CD14-positive monocyte (primary cell): ENCODE measurements at places on chromosomes 5 and 9.
A peak's percentile ranks its signal among the peaks of the same experiment; 100 is the strongest.

GRCh38 chr5:179126506-179126991 is 66.4 kb downstream of the ZNF354C start:
- no peaks in the 10 kb centered on the region for H3K36me3 ChIP-seq
- no peaks in the 10 kb centered on the region for H3K4me1 ChIP-seq
- DNase-seq: no peak
- no peak overlapping the region for H3K4me3 ChIP-seq
- no peak overlapping the region for H3K27ac ChIP-seq

DNA sequence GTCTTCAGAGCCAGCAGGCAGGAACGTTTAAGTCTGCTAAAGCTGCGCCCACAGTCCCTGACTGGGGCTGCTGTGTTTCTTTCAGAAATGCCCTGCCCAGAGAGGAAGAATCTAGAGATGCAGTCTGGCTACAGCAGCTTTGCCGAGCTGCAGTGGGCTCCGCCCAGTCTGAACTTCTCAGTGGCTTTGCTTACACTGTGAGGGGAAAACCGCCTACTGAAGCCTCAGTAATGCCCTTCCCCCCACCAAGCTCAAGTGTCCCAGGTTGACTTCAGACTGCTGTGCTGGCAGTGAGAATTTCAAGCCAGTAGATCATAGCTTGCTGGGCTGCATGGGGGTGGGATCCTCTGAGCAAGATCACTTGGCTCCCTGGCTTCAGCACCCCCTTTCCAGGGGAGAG is 78.4 kb downstream of the SREK1 start:
- H3K27ac ChIP-seq: no peak overlapping the region
- no peaks in the 10 kb centered on the region for H3K4me1 ChIP-seq

DNA sequence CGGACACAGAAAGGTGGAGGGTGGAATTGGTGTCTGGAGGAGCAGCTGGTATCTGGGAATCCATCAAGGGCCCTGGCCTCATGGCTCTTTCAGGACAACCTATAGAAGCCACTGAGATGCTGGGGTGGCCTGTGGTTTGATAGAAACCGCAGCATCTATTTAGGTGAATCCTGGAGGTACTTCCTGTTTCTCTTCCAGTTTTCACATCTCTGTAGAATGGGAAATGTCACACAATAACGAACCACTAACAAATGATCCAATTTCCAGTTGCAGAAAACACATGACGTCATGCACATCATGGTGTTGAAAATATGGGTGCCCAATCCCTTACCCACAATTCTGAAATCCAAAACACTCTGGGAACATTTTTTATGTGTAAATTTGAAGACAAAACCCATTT is 52.2 kb downstream of the ROPN1L start:
- no peaks in the 10 kb centered on the region for H3K36me3 ChIP-seq
- H3K4me3 ChIP-seq: no peak overlapping the region

GRCh38 chr9:91927922-91928510 is 22.0 kb downstream of the ROR2 start:
- no peak overlapping the region for H3K27ac ChIP-seq
- no peaks in the 10 kb centered on the region for H3K4me1 ChIP-seq
- H3K4me3 ChIP-seq: no peak overlapping the region
- H3K36me3 ChIP-seq: no peaks in the 10 kb centered on the region
- no peak for DNase-seq

- no peaks in the 10 kb centered on the region for H3K4me1 ChIP-seq
- no peak overlapping the region for H3K27ac ChIP-seq
- no peaks in the 10 kb centered on the region for H3K27me3 ChIP-seq
- H3K4me3 ChIP-seq: no peak overlapping the region
- DNase-seq: no peak
- H3K36me3 ChIP-seq: no peaks in the 10 kb centered on the region
These were observed 139.9 kb upstream of the ELL2 start for GRCh38 chr5:96101358-96102089.

- no peaks in the 10 kb centered on the region for H3K4me1 ChIP-seq
- H3K27me3 ChIP-seq: no peaks in the 10 kb centered on the region
- no peak for DNase-seq
- no peak overlapping the region for H3K4me3 ChIP-seq
- H3K27ac ChIP-seq: no peak overlapping the region
These were observed 18.6 kb downstream of the DIMT1 start for GRCh38 chr5:62385131-62385530.

- no peaks in the 10 kb centered on the region for H3K27me3 ChIP-seq
- peak; percentile 100 for DNase-seq
- H3K36me3 ChIP-seq: no peaks in the 10 kb centered on the region
- peak overlapping the region; percentile 98 for H3K4me3 ChIP-seq
- H3K27ac ChIP-seq: peak overlapping the region; percentile 93
These were observed 490 bp upstream of the RNF44 start for GRCh38 chr5:176537554-176538229.

DNA sequence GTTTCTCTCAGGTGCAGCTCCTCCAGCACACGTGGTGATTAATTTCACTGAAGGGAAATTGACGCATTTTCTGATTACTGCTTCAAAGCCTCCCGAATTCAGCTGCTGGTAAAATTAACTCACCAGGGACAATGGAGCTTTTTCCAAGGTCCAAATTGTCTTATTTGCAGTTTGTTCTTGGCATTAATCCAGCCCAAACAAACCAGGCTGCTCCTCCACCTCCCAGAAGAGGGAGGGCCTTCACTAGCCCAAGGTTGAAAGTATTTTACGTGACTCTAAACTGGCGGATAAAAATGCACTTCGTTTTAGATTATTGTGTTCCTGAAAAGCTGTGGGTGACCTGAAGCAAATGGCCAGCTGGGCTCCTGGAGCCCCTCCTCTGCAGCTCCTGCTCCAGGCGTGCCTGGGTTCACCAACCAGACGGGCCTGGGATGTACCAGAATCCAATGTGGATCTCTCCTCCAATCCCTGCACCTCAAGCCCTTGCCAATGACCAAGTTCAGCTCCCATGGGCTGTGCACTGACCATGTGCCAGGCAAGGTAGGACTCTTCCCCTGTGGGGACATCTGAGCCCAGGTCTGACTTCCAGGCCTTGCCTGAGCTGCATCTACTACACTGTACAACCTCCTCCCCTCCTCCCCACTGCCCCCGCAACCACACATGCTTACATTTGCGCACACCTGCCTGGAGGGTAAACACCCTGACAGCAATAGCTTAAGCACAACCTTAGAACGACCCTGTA is 193.4 kb downstream of the CDK5RAP2 start:
- no peaks in the 10 kb centered on the region for H3K27me3 ChIP-seq
- no peak for DNase-seq
- H3K27ac ChIP-seq: no peak overlapping the region
- no peak overlapping the region for H3K4me3 ChIP-seq
- H3K4me1 ChIP-seq: no peaks in the 10 kb centered on the region

- H3K36me3 ChIP-seq: no peaks in the 10 kb centered on the region
- no peak overlapping the region for H3K27ac ChIP-seq
- DNase-seq: no peak
- H3K27me3 ChIP-seq: no peaks in the 10 kb centered on the region
- H3K4me1 ChIP-seq: no peaks in the 10 kb centered on the region
These were observed 547.8 kb downstream of the CCDC171 start for GRCh38 chr9:16100537-16101091.

- H3K27ac ChIP-seq: peak overlapping the region; percentile 92
- H3K4me3 ChIP-seq: peak overlapping the region; percentile 89
- peak; percentile 25 for DNase-seq
- no peaks in the 10 kb centered on the region for H3K27me3 ChIP-seq
- H3K4me1 ChIP-seq: peaks cover 26% of the 10 kb centered on the region
These were observed 426 bp downstream of the FAM114A2 start for GRCh38 chr5:154038261-154038706.

DNA sequence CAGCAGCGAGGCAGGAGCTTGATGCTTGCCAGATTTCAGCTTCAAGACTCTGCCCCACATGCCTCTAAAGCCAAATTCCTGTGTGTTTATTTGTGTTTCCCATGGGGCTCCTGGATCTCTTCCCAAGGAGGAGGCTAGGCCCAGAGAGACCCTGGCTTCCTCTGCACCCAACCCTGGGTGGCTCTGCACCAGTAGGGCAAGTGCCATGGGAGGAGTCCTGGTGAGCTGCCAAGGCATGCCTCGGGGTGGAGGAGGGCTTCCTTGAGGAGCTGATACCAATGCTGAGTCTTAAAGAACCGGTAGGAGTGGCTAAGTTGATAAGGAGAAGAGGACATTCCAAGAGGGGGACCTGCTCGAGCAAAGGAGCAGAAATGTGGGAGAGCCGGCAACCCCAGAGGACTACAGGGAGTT is 6.8 kb upstream of the TIFAB start:
- no peak overlapping the region for H3K4me3 ChIP-seq
- no peaks in the 10 kb centered on the region for H3K27me3 ChIP-seq
- peaks cover 36% of the 10 kb centered on the region for H3K4me1 ChIP-seq
- no peak for DNase-seq
- H3K27ac ChIP-seq: no peak overlapping the region
